PC-3 (cell line): ENCODE measurements at places on chromosomes 7 and 10. TPM values are rescaled to one million over a fixed set of nuclear protein-coding genes. Genes with fewer than 3 reads are reported as not detected.

Gene IGFBP3
- 120 and 136 TPM in 2 replicates for total RNA-seq

Gene PNLIP
- not detected in 2 replicates for total RNA-seq

Gene CLRN3
- not detected in 2 replicates for total RNA-seq

Gene EIF5AL1
- 0.51 and 0.75 TPM in 2 replicates for total RNA-seq

Gene PSMA2
- 69.7 and 85.6 TPM in 2 replicates for total RNA-seq

Gene GIMAP7
- total RNA-seq, result not detected in 2 replicates

Gene PRPS1L1
- total RNA-seq, result not detected in 2 replicates

Gene ATP5MK
- total RNA-seq, result 66.1 and 111 TPM in 2 replicates

Gene CACNA2D1
- 0.77 and 1.1 TPM in 2 replicates for total RNA-seq

Gene ACTL6B
- not detected in 2 replicates for total RNA-seq

Gene RELN
- 8.0 and 15.8 TPM in 2 replicates for total RNA-seq

Gene CLEC5A
- not detected in 2 replicates for total RNA-seq

Gene CD36
- total RNA-seq, result not detected in 2 replicates

Gene GIMAP6
- total RNA-seq, result 1.2 TPM in 1 of 2 replicates, not detected in the other

Gene PNLIPRP3
- not detected in 2 replicates for total RNA-seq

Gene NPTX2
- not detected in 2 replicates for total RNA-seq

Gene SAMD9L
- 2.6 and 2.8 TPM in 2 replicates for total RNA-seq

Gene ZCWPW1
- 1.4 and 2.2 TPM in 2 replicates for total RNA-seq

Gene CUBN
- 0.80 TPM in 1 of 2 replicates, not detected in the other for total RNA-seq

Gene GNAT3
- not detected in 2 replicates for total RNA-seq

Gene MYO1G
- total RNA-seq, result 0.11 and 0.17 TPM in 2 replicates

Gene SLC39A12
- total RNA-seq, result not detected in 2 replicates

Gene LIPF
- not detected in 2 replicates for total RNA-seq

Gene SOSTDC1
- 0.22 and 0.63 TPM in 2 replicates for total RNA-seq
